Natural killer cell (primary cell): ENCODE measurements at places on chromosomes 13 and 19.

DNA sequence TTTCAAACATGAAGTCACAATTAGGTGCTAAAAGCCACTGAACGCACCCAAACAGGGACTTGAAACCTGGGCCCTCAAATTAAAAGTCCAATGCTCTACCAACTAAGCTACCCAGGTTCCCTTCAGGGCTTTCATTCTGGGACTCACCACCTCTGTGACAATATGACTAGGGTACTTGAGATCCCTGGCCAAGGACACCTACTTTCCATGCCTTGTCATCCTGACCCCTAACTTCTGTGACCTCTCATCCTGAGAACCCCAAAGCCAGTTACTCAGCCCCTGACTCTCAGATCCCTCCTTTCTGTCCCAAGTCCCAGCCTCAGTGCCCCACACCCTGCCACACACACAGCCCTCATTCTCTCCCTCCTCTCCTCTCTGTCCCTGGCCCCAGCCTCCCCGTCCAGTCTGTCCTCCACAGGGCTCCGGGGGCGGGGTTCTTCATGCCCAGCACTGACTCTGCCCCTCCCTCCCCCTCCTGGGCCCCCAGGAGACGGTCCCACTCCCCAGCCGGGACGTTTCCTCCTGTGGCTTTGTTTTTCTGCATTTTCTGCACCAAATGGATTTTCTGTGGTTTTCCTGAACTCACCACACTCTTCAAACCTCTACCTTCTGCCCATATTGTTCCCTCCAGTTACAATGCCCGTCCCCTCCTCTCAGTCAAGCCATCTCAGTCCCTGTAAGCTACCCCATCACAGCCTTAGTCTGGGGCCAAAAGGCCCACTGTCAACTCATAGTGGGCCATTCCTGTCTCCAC lies 7.0 kb downstream of the RCN3 start:
- DNase-seq = peak; percentile 42

DNA sequence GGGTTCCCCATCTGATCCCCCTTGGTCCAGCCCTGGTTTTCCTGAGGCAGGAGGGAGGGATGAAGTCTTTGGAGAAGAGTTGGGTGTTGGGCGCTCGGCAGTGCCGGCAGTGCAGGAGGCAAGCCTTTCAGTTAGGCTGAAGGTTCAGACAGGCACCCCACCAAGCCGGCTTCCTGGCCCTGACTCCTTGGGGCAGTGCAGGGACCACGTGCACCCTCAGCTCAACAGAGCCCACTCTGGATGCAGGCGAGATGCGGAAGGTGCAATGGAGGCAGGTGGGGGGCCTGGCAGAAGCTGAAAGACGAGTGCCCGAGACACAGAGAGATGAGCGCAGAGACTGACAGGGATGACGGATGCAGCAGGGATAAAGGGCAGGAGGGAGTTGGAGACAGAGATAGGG lies 11.1 kb downstream of the MAMSTR start:
- no peak for DNase-seq

DNA sequence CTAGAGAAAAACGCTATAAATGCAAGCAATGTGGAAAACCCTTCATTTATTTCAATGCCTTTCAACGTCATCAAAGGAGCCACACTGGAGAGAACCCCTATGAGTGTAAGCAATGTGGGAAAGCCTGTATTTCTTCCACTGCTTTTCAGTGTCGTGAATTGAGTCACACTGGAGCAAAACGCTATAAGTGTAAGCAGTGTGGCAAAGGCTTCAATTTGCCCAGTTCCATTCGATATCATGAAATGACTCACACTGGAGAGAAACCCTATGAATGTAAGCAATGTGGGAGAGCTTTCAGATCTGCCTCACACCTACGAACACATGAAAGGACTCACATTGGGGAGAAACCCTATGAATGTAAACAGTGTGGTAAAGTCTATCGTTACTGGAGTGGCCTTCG lies 27.4 kb downstream of the ZNF20 start:
- DNase-seq = no peak

DNA sequence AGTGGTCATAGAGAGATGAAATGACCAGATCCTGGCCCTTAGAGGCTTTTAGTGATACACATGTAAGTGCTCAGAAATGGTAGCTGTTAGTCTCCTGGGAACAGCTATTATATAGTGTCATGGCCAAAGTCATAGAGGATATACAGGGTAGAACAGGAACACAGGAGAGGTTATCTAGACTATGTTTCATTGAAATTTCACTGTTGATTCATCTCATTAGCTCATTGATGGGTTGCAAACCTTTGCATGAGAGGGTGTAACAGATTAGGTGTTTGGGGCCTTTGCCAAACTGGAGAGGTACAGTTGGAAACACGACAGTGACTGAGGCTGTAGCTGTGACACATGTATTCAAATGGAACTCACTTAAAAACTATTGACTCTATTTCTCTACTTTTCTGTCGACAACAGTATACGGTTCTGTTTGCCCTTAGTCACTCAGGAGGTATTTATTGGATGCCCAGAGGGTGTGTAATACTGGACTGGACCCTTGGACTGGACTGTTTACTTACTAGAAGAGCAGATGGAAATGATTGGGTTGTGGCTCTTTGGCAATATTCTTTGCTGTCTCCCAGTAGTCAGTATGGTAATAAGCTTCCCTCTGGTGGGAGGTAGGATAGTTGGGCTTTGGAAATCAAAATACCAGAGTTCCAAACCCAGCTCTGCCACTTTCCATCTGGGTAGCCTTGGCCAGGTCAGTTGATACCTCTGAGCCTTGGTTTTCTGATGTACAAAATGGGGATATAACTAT lies 29.8 kb downstream of the ARHGAP35 start:
- no peak for DNase-seq

- no peak for DNase-seq
Observed at GRCh38 chr19:19204181-19204580, 967 bp upstream of the NR2C2AP start.

- no peak for DNase-seq
Observed at GRCh38 chr13:107721125-107721869, 494.0 kb downstream of the LIG4 start.

DNA sequence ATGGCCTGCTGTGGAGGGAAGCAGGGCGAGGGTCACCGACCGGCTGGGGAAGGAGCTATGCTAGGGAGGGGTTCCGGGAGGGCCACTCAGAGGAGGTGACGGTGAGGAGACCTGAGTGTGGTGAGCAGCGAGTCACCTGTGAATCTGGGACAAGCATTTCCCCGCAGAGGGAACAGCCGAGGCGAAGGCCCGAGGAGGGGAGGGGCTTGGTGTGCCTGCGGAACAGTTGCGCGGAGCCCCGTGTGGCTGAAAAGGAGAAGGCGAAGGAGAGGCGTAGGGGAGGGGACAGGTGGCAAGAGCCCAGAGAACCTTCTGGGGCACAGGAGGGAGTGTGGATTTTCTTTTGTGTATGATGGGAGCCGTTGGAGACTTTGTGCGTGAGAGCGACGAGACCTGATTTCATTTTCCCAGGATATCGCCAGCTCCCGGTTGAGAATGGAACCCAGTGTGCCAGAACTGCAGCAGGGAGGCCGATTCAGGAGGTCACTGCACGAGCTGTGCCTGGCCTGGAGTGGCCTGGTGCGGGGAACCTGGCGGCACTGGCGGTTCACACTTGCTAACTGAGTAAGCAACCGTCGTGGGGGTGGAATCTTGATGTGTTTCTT lies 117.7 kb upstream of the ZNF507 start:
- DNase-seq = no peak

DNA sequence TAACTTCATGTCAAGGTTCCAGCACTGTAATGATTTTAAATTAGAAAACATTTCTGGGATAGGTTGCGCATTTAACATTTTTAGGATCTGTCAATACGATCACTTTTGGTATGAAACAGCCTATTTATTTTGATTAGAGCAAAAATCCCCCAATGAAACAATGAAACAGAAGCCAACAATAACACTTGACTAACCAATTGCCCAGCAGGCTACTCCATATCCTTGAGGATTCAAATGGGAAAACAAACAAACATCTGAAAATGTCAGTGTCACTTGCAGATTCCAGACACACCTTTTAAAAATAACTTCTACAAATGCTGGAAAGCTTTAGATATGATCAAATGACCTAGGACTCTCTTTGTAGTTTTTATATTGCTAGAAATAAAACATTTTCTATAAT lies 1412.5 kb upstream of the PRR20A start:
- DNase-seq = no peak

DNA sequence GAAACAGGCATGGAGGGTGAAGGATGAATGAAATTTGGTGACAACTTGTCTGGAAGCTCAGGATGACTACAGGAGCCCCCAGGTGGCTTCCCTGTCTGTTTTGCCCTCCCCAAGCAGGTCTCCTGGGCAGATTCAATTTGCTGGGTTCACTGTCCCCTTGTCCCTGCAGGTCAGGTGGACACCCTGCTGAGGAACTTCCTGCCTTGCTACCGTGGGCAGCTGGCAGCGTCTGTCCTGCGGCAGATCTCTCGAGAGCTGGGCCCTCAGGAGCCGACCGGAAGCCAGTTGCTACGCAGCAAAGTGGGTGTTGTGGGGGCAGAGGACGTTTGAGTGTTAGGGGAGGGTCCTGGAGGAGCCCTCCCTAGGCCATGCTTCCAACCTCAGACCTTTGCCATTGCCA lies 19.1 kb downstream of the PGLS start:
- DNase-seq = no peak

DNA sequence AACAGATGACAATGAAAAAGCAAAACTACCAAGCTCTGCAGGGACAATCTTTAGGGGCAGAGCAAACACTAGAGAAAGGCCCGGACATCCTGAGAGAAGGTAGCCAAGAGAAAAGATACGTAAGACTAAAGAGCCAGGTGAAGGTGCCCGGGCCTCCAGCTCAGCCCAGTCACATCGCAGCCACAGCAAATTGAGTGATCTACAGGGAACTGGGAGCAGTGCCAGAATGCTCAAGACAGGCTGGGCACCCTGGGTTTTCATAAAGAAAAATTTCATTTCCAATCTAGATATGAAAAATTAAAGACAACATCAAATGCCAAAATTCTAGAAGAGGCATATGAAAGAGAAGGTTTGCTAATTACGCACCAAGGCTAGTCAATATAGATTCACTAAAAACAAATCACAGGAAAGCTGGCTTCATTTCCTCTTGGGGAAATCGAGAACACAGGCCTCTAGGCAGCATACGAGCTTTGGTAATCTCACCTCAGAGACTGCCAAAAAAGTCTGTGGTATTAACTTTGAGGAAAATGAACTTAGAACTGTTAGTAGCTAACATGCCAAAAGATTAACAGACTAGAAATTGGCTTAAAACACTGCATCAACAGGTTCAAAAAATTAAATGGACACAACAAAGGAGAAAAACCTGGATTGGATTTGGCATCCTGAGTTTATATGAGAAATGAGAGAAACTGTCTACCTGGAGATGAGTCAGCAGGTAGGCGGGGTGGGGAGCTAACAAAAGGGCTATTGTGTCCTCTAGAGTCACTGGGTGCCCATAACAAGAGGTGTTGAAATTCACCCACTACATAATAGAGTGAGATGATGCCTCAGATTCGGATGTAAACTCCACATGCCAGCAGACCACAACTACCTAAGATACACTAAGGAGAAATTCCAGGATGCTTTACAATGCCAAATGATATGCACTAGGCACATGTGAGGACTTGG lies 6.6 kb downstream of the ANKRD10 start:
- no peak for DNase-seq

DNA sequence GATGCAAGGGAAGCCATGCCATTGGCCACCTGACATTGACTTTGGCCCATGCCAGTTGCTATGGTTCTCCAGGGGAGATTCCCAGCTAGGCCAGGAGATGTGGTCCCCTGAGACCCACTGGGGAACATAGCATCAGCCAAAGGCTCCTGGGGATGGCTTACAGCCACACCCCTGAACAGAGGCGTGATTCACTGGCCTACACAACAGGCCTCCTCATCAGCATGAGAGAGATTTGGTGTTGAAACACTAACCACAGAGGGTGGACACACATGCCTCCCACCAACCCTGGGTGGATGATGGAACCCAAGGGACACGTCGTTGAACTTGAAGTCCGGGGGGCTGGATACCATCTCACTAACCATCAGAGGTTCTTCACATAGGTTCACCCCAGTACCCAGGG lies 14.4 kb downstream of the IQCN start:
- no peak for DNase-seq

GRCh38 chr13:39612023-39612637 lies 9.1 kb upstream of the LHFPL6 start:
- DNase-seq = no peak

- no peak for DNase-seq
Observed at GRCh38 chr19:22617614-22618320, 16.4 kb upstream of the ZNF492 start.

GRCh38 chr19:36210497-36210896 lies 4.0 kb downstream of the ZNF565 start:
- no peak for DNase-seq

DNA sequence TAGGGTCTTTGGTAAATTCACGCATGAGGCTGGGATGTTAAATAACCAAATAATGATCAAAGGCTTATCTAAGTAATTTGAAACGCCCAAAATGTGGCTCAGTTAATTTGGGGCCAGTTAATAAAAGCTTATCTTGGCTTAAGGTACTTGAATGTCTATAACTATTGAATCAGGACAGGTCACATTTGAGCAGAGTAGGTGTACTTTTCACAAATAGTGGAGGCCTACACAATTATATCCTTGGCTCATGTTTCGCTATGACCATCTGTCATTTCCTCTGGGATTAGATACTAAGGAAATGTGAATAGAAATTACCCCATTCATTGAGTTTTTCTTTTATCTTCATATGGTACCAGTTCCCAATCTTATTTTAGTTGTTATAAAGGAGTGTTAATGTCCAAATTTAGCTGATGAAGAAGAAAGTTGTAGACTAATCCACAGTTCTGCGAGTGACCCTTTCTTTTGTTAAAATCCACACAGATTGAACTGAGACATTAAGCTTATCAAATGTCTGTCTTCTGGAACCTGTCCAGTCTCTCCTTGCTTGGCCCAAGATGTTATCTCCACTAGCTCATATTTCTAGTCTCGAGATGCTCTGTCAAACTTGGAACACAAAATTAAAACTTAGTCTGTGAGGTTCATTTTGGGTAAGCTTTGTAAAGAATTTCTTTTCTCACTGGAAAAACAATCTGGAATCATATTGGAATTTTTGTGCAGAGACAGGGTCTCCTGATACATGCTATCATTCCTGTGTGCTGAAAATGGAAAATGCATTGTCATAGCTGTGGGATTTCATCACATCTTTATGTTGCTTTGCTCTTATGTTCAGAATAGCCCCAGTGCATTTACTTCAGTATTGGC lies 31.0 kb downstream of the SLAIN1 start:
- no peak for DNase-seq

- no peak for DNase-seq
Observed at GRCh38 chr19:2544576-2545415, 68.9 kb downstream of the GADD45B start.
